ENCODE measurements at places on chromosomes 16 and 17. TPM values are rescaled to one million over a fixed set of nuclear protein-coding genes. Genes with fewer than 3 reads are reported as not detected.

The WFDC1 gene
- total RNA-seq = 0.24 TPM

GRCh38 chr17:7046127-7046724 lies 2.3 kb upstream of the SLC16A11 start:
- peak; percentile 43 for DNase-seq
- H3K4me1 ChIP-seq = peaks cover 25% of the 10 kb centered on the region
- no peaks in the 10 kb centered on the region for H3K36me3 ChIP-seq
- H3K27ac ChIP-seq = peak overlapping the region; percentile 92

GRCh38 chr17:50501054-50501453 lies 7.2 kb upstream of the MYCBPAP start:
- no peaks in the 10 kb centered on the region for H3K4me1 ChIP-seq
- H3K4me3 ChIP-seq = no peak overlapping the region
- no peaks in the 10 kb centered on the region for H3K36me3 ChIP-seq
- peaks cover 14% of the 10 kb centered on the region for H3K27me3 ChIP-seq
- DNase-seq = no peak

DNA sequence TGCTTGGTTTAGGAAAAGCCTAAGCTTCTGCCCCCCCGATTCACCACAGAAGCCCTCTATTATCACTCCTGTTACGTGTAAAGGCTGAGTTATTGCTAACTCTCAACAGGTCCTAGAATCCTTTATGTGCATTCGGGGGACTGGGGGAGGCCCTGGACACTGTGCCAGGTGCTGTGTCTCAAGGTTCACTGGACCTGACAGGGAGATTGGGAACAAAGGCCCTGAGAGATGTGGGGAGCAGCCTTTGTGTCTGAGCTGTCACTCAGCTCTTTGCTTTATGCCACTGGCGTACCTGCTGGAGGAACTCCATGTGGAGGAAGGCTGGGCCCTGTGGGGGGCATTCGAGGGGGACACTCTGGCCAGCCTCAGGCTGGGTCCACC lies 65.9 kb downstream of the METRNL start:
- H3K27me3 ChIP-seq = peaks cover 15% of the 10 kb centered on the region
- no peak for DNase-seq
- H3K4me3 ChIP-seq = no peak overlapping the region

DNA sequence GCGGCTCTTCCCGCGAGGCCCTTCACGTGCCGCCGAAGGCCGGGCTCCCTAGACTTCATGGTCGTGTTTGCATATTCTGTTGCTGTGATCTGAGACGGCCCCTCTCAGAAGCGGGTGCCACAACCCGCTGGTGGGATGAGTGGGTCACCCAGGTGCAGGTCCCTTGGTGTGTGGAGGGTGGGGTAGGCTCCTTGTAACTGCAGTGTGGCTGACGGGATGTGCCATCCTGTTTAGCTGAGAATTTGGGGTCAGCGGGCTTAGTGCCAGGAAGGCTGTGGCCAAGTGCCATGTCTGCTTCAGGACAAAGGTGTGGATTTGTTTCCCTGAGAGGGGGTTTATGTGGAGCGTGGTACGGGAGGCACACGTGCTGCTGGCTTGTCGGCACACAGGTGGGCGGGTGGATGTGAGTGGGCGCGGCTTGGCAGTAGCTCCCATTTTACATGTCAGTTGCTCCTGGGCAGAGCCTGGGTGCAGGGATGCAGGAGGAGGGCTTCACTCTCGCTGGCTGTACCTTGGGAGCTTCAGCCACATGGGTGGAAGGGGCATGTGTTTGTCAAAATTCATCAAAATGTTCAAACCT lies 9.2 kb upstream of the WFIKKN1 start:
- H3K27me3 ChIP-seq = no peaks in the 10 kb centered on the region
- peaks cover 3% of the 10 kb centered on the region for H3K36me3 ChIP-seq
- no peak overlapping the region for H3K4me3 ChIP-seq
- no peak for DNase-seq
- no peaks in the 10 kb centered on the region for H3K4me1 ChIP-seq

DNA sequence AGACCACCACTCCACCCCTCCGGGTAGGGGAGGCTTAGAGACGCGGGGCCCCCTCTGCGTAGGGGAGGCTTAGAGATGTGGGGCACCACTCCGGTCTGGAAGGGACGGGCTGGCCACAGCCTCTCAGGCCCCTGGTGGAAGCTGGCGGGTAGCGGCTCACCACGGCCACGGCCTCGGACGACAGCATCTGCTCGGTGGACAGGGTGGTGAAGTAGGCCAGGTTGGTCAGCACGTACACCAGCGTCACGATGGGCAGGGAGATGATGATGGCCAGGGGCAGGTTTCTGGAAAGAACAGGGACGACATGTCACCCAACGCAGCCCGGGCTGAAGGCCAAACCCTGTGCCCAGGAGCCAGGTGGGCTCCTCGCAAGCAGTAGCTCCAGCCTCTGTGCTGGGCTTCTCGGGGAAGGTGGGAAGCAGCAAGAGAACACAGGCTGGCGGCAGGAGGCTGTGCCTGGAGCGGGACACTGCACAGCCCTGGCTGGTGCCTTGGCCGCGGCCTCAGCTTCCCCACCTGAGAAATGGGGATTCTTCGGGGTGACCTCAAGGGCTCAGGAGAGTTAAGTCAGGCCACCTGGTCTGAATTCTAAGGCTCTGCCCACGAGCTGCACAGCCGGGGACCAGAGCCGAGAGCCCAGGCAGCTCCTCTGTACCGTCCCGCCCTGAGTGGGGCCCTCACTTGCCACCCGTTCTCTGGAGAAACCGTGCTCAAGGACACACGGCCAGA lies 29.6 kb downstream of the SLC7A5 start:
- no peaks in the 10 kb centered on the region for H3K27me3 ChIP-seq
- H3K36me3 ChIP-seq = no peaks in the 10 kb centered on the region
- H3K4me3 ChIP-seq = no peak overlapping the region
- no peak overlapping the region for H3K27ac ChIP-seq

DNA sequence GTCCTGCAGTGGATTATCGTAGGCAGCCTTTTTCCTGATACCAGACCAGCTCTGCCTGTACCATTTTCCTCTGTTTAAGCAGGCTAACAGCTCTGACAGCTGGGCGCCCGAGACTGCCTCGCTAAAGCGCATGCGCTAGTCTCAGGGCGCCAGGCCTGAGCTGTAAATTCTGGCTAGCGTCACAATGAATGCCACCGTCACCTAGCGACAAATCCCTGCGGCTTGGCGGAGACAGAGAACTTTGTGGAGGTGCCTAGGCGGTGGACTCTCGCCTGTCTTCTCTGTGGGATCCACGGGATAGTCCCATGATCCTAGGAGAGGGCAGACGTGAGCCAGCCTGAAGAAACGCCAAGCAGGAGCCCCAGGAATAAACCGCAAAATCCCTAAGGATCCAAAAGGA lies 573.9 kb downstream of the KCNJ18 start:
- no peak for DNase-seq
- no peak overlapping the region for H3K4me3 ChIP-seq
- H3K36me3 ChIP-seq = peaks cover 2% of the 10 kb centered on the region
- no peak overlapping the region for H3K27ac ChIP-seq
- H3K27me3 ChIP-seq = no peaks in the 10 kb centered on the region
- H3K4me1 ChIP-seq = no peaks in the 10 kb centered on the region
